NCI-H226 (cell line): ENCODE measurements at places on chromosomes 2 and 18.
A peak's percentile ranks its signal among the peaks of the same experiment; 100 is the strongest.

DNA sequence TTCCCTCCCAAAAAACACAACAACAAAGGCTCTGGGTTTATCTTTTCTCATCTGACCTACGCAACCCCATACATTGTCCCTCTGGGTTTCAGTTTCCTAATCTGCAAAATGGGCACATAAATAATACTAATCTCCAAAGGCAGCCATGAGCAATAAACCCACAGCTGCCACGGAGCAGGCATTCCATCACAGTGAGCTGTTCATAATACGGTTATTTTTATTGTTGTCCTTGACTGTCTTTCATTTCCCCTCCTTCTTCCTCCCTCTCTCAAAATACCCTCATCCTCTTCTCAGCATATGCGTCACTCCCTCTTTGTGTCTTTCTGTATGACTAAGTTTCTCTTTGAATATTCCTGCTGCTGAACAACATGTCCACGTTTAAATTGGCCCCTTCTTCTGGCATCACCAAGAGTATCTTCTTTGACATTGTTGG, 129.8 kb upstream of the CAB39 start:
- DNase-seq: peak; percentile 19

- DNase-seq: no peak
Observed at GRCh38 chr2:26588576-26588975, 52.6 kb downstream of the CIB4 start.

DNA sequence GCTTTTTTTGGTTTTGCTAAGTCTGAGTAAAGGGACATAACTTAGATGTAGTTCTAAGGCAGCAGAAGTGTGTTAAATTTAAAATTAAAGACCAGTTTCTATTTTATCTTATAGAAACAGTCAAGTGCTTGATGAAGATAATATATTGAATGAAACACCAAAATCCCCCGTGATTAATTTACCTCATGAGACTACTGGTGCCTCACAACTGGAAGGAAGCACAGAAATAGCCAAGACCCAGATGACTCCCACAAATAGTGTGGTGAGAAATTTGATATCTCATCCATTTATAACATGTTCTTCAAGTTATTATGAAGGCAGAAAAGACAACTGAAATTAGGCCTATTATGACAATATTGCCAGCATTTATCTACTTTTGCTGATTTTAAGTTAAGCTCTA, 45.6 kb downstream of the APLF start:
- no peak for DNase-seq

- DNase-seq: no peak
Observed at GRCh38 chr2:222572751-222573174, 83.1 kb downstream of the FARSB start.

GRCh38 chr2:10169581-10169980, 47.0 kb downstream of the RRM2 start:
- peak; percentile 83 for DNase-seq
